ENCODE measurements at places on chromosomes 4 and X.

DNA sequence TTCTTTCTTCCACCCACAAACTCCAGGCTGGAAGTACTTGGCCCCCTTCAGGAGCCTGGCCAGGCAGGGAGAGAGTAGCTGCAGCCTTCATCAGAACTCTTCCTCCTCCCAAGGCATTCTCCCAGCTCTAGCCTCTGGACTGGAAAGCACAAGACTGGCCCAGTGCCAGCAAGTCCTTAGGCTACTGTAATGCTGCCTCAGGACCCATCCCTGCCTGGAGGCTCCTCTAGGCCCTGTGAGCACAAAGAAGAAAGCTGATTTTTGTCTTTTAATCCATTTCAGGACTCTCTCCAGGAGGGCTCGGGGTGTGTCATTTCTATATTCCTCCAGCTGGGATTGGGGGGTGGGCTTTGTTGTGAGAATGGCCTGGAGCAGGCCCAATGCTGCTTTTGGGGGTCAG lies 10.8 kb downstream of the AWAT2 start:
- no peak for DNase-seq

DNA sequence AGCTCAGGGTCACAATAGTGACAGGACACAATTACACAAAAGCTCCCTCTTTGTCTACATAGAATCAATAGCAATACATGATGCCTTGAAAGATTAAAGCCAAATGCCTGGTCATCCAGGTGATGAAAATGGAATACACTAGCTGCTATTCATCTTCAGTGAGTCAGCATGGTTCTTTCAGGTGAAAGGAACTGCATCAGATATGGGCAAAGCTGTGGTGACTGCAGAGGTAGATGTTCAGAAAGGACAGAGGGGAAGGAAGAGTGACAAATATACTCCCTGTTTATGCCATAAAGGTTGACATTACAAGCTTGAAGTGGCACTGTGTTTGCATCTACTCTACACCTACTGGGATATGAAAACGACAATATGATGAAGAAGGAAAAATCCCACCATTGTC lies 20.0 kb upstream of the FTHL17 start:
- no peak for DNase-seq

GRCh38 chr4:147287588-147287890 lies 193.4 kb upstream of the EDNRA start:
- DNase-seq = no peak

DNA sequence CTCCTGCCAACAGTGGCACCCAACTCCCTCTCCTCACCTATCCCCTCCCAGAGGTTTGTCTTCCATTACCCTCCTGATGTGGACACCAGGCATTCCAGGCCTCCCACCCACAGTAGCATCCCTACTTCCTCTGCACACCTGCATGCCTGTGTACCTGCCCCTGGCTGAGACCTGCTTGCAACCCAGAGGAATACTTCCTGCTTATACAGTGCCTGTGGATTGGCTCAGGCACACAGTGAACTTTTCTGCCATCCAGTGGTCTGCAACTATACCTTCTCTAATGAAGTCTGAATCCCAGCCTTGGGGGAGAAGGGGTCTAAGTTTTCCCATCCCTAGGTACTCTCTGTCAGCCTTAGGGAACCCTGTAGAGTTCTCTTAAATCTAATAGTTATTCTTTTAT lies 169.9 kb downstream of the IQCM start:
- DNase-seq = no peak

- DNase-seq = no peak
Observed at GRCh38 chr4:185082561-185082960, 60.5 kb upstream of the SLC25A4 start.

Measured in AG09319 (cell line).